ENCODE measurements at places on chromosomes 2 and 18.

DNA sequence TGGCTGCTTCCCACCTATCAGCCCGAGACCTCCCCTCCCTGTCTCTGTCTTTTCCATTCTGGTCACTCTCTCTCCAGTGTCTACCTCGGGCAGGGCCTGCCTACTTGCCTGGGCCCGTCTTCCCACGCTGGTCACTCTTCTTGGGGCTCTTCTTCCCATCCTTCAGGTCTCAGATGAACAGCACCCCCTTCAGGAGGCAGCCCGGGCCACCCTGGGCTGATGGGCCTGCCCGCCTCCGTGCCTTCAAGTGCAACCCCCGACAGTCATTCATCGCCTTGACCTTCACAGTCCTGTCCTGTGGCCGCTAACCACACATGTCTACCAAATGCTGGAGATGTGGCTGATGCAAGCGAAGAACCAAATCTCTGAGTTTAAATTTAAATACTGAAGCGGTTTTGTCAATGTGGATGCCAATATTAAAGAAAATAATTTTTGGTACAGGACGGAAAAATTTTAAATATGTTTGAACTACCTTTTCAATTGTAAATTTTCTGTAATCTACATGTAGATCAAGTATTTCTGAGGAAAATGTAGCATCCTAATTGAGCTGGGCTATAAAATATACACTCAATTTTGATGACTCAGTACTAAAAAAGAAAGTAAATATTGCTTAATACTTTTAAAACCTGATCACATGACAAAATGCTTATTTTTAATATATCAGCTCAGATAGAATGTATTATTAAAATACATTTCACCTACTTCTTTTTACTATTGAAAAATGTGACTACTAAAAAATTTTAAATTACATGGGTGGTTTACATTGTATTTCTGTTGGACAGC is 96.4 kb downstream of the LAMA1 start:
- no peak for DNase-seq

DNA sequence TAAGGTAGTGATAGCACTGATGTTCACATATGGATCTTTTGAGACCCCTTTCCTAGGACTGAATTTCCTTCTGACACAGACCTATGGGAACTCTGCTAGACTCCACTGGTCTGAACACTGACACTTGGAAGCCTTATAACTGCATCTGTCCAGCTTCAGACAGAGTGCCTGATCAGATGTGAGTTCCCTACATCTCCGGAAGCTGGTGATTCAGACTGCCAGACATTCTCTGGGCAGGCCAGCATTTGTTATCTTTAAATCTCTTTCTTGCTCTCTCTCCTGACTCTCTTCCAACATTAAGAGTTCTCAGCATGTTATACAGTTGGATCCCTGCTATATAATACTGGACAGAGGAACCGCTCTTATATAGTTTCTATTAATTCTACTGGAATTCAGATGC is 408.5 kb downstream of the ZEB2 start:
- DNase-seq = no peak

DNA sequence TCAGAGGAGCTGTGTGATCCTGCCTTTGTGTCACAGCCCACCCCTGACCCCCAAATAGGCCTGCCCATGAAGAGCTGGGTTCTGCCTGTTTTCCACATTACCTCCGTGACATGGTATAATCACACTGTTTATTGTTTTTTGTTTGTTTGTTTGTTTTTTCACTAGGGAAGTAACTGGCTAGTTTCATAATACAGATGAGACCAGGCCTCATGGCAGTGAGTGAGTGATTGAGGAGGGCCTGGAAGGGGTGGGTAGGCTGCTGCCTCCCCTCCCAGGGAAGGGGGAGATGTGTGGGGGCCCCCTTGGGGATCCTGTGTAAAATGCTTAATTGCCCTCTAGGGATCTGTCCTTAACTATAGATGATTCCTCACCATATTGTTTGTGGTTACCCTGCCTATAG is 190.5 kb downstream of the LDLRAD4 start:
- no peak for DNase-seq

- DNase-seq = no peak
Observed at GRCh38 chr2:221747289-221747972, 175.3 kb upstream of the EPHA4 start.

DNA sequence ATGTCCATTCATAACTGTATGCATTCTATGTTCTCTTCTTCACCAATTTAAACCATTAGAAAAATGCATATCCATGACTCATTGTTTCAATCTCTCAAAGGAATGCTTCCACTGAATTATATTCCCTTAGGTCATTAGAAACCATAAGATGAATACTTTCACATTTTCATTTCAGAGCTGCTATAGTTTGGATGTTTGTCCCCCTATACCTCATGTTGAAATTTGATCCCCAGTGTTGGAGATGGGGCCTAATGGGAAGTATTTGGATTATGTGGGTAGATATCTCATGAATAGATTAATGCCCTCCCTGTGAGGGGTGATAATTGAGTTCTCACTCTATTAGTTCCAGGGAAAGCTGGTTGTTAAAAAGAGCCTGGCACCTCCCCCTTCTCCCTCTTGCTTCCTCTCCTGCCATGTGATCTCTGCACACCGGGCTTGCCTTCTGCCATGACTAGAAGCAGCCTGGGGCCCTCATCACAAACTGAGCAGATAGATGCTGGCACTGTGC is 35.7 kb downstream of the THUMPD2 start:
- DNase-seq = no peak

DNA sequence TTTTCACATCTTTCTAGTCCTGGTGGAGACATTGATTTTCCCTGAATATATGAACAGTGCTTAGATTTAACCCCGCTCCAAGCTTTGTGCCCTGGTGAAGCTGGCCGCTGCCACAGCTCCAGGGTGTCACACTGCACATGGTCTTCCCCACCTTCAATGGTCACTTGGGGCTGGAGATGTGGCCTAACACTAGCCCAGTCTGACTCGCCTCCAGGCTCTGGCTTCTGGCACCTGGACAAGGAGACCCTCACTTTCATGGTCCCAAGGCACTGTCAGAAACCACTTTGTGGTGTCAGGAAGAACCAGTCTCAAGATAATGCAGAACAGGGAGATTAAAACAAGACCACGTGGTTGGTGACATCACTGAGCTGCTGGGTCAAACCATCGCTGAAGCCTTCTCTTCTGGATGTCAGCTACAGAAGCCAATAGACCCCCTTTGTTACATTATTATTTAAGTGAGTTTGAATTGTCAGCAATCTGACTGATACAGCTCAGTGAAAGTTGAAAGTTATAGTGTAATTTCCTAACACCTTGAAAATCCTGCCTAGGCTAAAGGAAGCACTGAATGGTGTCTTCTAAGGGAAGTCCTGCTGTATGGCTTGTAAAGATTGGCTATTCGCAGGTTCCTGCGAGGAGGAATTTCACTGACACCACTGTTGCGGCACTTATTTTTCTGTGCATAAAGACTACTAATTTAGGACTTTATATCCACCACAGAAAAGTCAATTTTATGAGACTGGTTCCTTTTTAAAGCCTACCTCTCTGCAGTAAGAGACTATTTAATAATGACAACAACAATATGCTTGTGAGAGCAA is 55.0 kb upstream of the CTDP1 start:
- no peak for DNase-seq

DNA sequence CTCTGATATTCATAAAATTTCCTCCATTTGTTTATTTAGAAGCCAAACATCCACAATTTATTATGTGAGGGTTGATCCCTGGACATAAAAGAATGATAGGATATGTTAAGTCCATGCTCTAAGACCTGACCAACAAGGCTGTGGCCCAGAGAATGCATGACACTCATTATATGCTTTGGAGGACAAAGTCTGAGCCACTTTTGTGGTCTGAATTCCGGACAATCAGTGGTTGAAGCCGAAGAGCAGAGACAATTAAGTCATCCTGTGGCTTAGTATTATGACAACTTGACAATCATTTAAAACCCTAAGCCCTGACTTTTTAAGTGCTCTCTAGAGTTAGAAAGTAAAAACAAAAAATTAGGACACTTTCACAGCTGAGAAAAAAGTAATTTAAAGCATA is 483.3 kb downstream of the PLCL1 start:
- DNase-seq = no peak

DNA sequence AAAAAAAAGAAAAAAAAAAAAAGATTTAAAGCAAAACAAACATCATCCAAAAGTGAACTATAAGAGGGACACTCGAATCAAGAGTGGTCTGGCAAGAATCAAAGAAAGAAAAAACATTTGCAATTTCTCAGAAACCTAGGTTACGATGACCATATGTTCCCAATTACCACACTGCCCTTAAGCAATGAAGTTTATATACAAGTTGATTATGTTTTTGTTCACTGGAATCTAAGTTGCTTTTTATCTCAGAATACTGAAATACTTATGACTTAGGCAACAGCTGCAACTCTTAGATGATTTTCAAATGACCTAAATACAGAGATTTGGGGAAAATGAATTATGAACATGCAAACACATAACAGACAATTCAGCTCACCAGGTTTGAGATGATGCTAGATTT is 597.1 kb upstream of the CHAC2 start:
- DNase-seq = no peak

- DNase-seq = no peak
Observed at GRCh38 chr2:19769513-19769912, 132.3 kb downstream of the TTC32 start.

GRCh38 chr2:99880964-99881294 is 261.5 kb downstream of the AFF3 start:
- no peak for DNase-seq

DNA sequence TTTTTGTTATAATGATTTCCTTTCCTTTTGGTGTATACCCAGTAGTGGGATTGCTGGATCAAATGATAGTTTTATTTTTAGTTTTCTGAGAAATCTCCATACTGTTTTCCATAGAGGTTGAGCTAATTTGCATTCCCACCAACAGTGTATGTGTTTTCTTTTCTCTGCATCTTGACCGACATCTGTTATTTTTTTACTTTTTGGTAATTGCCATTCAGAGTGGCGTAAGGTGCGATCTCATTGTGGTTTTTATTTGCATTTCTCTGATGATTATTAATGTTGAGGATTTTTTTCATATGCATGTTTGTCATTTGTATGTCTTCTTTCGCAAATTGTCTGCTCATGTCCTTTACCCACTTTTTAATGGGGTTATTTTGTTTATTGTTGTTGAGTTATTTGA is 58.1 kb downstream of the ARHGAP25 start:
- no peak for DNase-seq

DNA sequence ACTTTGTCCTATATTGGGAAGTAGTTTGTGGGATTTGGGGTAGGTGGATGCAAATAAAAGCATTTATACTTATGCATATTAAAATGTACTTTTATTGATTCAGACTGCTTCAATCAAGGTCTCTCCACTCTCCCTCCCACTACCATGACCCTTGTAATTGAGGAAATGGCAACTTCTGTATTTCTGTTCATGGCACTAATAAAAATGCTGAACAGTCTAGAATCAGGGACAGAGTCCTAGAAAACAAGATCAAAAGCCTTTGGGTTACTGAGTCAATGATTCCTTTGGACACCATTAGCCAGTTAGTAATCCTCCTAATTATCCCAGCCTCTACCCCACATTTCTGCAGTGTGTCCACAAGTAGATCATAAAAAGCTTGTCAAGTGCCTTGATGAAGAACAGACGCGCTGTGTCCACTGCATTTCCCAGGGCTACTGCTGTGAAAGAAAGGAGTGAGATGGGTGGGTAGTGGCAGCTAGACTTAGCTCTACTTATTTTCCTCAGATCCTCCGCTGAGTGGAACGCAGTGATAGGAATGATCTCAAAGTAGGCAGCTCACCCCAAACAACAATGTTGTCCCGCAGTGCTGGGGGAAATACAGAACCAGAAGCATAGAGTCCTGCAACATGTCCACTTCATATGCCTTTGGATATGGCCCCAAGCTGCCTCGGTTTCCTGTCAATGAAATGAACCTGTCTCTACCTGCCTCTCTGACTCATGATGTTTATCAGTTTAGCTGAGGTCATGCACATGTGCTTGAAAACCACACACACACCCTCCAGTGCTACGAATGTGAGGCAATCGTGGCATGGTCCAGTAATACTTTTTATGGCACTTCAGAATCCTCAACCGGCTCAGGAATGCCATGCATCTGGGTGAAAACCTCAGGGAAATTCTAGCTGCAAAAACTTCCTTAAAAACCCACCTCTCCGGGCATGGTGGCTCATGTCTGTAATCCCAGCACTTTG is 115.5 kb downstream of the COL6A3 start:
- no peak for DNase-seq

DNA sequence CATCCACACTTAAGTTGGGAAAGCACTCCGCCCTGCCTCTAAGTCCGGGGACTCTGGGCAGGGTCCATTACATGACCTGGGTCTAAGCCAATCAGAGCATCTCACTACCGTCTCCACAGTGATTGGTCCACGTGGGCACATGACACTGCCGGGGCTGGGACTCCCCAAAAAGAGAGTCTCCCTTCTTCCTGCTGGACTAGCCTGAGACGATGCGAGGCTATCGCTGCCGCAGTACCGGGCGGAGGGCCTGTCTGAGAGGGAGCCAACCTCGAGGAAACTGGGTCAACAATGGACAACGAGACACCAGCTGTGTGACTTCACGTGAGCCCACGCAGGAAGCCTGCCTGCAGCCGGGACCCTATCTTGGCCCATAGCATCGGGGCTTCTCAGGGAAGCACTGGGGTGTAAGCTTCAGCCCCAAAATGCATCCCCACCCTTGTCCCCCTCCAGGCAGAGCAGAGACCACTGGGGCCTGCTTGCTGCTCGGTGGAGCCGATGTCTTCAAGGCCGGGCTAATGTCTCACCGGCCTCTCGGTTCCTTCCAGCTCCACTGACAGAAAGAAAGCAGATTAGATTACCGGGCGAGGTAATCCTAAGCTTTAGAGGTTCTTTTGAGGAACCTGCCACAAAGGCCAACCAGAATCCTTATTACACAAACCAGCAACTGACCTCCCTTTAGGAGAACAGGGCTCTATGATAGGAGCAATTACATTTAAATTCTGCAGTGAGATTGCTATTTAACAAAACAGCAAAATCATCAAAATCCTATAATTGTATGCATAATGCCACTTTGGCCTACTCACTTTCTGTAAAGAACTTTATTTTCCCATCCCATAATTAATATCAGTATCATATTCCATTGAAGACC is 21.3 kb upstream of the COPS8 start:
- no peak for DNase-seq

- no peak for DNase-seq
Observed at GRCh38 chr2:131646669-131647297, 119.1 kb downstream of the CCDC74A start.

GRCh38 chr18:74252039-74252395 is 39.7 kb downstream of the CYB5A start:
- DNase-seq = no peak

GRCh38 chr2:51960281-51960680 is 928.3 kb upstream of the NRXN1 start:
- DNase-seq = no peak
